Activated naive CD4-positive, alpha-beta T cell treated with anti-CD3 and anti-CD28 coated beads, Interleukin-2, amount 50 U/mL, for 72 hours (primary cell): ENCODE measurements at places on chromosomes 5 and 9.

GRCh38 chr5:165161204-165161603, 1655.8 kb downstream of the MAT2B start:
- no peak for DNase-seq

- DNase-seq, result no peak
Measured at GRCh38 chr5:142314109-142314508, 10.7 kb downstream of the SPRY4 start.

- no peak for DNase-seq
Measured at GRCh38 chr5:78341440-78341839, 19.0 kb upstream of the SCAMP1 start.

DNA sequence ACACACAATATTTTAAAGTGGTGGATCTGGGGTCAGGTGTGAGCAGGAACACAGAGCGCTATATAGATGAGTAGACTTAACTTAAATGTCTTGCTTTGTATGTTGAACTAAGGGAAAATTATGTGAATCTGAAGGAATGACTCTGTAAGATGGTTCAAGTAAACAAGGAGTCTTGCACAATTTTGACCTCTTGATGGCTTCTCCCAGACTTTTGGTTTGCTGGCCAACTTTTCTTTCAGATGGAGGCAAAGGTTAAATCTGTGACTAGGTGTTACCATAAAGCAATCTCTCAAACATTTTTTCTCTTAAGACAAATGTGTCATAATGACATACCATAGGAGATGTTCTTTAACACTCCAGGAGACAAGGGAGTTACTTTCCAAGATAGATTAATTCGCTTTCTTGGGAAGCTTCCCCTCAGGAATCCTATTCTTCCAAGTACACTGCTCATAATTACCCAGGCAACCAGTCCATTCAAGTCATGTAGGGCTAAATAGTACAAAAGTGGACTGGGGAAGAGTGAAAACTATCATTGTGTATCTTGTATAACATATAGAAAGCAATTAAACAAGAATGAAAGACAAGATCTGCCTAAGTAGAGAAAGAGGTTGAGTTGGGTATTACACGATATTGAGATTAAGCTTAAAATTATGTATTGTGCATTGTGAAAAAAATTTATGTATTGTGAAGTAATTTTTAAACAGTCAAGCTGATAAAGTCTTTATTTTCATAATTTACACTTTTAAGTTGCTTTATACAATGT, 60.3 kb upstream of the SLC27A6 start:
- no peak for DNase-seq

DNA sequence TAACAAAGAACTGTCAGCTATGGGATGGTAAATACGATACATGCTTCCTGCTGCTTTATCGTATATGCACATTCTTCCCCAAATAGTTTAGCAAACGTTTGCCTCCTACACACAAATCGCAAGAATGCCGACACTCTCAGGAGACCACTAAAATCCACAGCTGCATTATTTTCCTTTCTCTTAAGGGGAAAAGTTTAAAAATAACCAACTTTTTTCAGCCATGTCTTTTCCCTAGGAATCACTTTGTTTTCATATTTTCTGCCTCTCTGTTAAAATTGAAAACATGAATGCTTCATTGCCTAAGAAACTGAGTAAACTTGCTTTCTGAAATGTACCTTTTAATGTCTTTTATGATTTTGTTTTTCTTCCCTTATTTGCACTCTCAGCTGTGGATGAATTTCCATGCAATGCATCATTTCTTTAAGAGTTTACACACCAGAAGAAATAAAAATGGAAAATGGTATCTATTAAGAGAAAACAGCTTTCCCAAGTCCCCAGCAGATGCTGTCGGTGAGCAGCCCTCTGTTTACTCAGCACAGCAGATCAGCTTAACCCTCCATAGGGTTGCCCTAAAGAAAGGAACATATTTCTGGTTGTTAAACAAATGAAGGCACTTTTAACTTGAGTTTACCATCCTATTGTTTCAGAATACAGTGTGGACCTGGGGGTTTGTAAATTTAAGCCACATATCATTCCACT, 66.2 kb downstream of the IZUMO3 start:
- DNase-seq, result no peak

DNA sequence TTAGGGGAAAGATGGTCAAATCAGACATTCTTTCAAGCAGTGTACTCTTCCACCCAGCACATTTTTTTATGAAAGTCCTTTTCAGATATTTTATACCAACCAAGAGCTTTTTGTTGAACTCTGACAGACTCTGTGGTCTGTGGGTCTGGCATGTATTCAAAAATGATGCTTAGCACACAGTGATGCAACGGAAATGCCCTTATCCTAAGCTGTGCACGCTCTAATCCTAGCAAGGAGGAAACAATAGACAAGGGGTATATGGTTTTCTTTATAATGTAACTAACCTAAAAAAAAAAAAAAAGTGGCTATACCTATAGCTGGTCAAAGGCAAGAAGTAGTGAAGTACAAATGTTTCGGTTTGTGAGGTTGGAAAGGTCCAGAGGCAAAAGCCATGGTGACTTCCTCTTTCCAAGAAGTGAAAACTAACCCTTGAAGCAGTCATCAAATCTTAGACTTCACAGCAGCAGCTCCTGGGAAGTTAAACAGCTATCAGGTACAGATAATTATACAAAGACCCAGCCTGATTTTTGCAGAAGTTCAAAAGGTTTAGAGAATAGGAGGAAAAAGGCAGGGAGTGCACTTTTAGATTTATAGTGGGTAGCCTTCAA, 82.5 kb downstream of the SEMA6A start:
- no peak for DNase-seq
